Left kidney (tissue), 8 donors: ENCODE measurements at places on chromosomes 3 and 15. TPM values are rescaled to one million over a fixed set of nuclear protein-coding genes. Genes with fewer than 3 reads are reported as not detected.

DNA sequence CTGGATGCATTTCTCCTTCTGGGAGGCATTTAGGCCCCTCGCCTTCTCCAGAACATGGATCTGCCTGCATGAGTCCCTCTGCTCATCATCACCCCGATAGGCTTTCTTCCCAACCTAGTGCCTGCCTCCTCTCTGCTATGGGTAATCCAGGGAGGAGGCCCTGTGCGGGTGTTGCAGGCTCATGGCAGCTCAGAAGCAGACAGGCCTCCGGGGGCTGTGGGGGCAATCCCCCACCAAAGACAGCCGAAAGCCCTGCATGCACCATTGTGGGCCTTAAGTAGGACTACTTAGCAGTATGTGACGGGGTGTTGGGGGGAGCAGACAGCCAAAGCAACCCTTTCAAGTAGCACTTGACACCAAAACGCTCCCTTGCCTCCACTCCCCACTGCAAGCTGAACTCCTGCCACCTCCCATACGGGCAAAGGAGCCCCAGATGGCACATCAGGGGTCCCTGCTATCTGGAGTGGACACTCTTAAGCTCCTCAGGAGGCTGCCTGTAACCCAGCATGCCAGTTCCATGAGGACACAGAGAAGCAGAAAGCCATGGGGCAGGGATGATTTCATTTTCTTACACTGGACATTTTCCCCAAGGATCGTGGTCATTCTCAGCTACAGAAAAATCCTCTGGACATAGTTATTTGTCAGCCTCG lies 98.8 kb upstream of the HACD2 start:
- no peak for DNase-seq

GRCh38 chr3:145177828-145178227 lies 983.2 kb downstream of the PLOD2 start:
- DNase-seq = no peak

GRCh38 chr3:19598870-19599269 lies 335.1 kb downstream of the EFHB start:
- DNase-seq = no peak

- no peak for DNase-seq
These were observed 235.1 kb downstream of the CD47 start for GRCh38 chr3:107855710-107856109.

GRCh38 chr3:108505811-108506210 lies 4.6 kb downstream of the MYH15 start:
- DNase-seq = no peak

DNA sequence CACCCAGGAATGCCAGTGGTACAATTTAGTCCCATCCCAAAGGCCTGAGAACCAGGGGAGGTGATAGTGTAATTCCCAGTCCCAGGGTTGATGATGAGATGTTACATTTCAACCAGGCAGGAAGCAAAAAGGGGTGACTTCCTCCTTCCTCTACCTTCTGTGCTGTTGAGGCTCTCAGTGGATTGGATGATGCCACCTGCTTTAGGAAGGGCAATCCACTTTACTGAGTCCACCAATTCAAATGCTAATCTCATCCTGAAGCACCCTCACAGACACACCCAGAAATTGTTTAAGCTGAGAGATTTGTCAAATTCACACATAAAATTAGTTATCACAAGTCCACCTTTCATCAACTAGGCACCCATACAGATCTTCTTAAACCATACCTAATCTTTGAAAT lies 418.5 kb upstream of the GOLIM4 start:
- DNase-seq = no peak

The AADACL2 gene
- polyA plus RNA-seq = not detected

The SUCNR1 gene
- polyA plus RNA-seq = 8.0 TPM

DNA sequence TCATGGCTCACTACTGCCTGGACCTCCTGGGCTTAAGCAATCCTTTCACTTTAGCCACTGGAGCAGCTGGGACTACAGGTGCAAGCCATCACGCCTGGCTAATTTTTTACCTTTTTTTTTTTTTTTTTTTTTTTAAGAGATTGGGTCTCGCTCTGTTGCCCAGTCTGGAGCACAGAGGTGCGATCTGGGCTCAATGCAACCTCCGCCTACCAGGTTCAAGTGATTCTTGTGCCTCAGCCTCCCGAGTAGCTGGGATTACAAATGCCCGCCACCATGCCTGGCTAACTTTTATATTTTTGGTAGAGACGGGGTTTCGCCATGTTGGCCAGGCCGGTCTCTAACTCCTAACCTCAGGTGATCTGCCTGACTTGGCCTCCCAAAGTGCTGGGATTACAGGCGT lies 50.7 kb upstream of the MELTF start:
- DNase-seq = no peak

DNA sequence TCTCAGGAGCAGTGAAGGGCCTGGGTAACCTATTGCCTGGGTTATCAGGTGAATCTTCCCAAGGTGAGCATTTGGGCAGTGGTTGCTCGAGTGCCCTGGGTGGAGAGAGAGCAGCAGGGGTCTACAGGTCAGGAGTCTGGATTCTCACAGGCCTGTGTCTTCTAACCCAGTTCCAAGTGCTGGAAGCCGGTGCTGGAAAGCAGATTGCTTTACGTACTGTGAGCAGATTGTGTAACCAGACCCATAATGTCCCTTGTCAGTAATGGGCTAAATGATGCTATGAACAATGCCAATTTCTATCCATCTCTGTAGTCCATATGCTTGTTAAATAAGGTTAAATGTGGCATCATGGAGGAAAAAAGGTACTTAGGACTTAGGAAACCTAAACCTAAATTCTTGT lies 106.5 kb downstream of the TPRG1 start:
- DNase-seq = no peak

GRCh38 chr3:111751961-111752360 lies 107.1 kb upstream of the PHLDB2 start:
- DNase-seq = no peak

GRCh38 chr3:183377307-183377959 lies 51.0 kb downstream of the MCF2L2 start:
- DNase-seq = no peak

The SLC9A9 gene
- polyA plus RNA-seq = 5.9 TPM

GRCh38 chr3:170848292-170848917 lies 21.6 kb downstream of the RPL22L1 start:
- DNase-seq = no peak

The IGF2BP2 gene
- 129 TPM for polyA plus RNA-seq

The PARP15 gene
- polyA plus RNA-seq = 0.45 TPM

The LTF gene
- 1.7 TPM for polyA plus RNA-seq

GRCh38 chr15:79463043-79463780 lies 31.1 kb downstream of the MINAR1 start:
- DNase-seq = no peak

- no peak for DNase-seq
These were observed 9.9 kb upstream of the NUDT16 start for GRCh38 chr3:131371688-131372066.

DNA sequence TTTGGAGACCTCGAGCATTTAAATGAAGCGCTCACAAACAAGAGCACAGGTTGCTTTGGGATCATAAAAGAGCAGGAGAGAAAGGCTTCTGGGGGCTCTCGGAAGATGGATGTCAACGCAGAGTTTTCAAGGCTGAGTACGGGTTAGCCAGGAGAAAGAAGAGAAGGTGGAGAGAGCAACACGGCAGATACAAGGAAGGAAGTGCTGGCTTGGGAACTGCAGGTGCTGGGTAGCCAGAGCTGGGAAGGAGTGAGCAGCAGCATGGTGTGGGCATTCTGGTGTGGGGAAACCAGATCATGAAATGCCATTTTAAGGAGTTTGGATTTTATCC lies 580 bp upstream of the RUBCN start:
- no peak for DNase-seq

DNA sequence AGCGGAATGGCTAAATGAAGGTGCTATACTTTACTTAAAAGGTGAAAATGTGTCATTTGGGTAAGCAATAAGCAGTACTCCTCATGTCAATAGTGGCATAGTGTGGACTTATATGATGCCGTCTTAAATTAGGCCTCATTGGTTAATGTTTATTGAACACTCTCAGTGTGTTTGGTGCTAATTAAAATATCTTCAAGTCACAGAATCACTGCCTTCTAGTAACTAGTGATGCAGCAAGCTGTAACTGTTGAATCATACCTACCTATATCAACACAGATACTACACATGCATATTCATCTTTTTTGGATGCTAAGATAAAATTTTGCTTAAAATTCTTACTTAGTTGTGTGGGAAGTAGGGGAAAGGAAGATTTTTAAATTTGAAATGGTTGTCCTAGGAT lies 30.7 kb downstream of the ARHGAP31 start:
- DNase-seq = no peak

- no peak for DNase-seq
These were observed 177.5 kb downstream of the RORA start for GRCh38 chr15:61051569-61052031.

DNA sequence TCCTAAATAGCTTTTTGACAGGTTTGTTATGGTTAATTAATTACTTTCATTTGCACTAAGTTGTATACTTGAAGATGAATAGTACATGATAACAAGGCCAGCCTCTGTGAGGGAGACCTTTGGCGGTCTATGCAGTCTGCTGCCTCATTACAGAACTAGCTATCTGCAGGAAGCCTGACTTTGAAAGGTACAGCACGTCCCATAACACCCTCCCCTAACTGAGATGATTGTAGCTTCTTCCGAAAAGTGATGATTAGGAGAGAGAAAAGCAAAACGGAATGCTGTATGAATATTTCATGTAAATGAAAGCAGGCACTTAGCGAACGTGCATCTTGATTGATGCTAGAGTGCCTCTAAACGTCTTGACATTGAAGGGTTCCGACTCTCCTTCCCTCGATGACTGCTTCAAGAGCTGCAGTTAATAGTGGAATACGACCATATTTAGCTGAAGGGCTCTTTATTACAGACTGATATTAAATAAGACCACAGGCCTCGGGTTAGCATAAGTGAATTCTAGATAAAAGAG lies 116.2 kb upstream of the TMCO5A start:
- DNase-seq = no peak

- no peak for DNase-seq
These were observed 2.3 kb downstream of the OCA2 start for GRCh38 chr15:28096670-28097431.

GRCh38 chr3:72043204-72044133 lies 258.5 kb upstream of the PROK2 start:
- no peak for DNase-seq

DNA sequence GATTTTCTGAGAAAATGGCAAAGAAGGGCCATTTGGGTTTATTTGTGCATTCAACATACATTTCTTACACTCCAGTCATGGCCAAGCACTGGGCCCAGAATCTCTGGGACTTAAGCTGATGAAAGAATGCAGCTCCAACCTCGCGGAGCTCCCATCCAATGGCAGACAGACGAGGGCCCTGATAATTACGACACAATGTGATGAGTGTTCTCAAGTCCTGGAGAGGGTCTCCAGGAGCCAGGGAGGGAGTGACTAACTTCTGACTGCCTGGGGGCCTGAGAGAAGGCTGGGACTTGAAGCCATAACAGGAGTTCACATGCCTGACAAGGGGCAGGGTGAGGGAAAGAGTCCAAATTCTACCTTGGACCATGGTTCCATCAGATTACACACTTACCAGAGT lies 42.6 kb upstream of the BNC1 start:
- DNase-seq = no peak

The CHRM5 gene
- 0.35 TPM for polyA plus RNA-seq

DNA sequence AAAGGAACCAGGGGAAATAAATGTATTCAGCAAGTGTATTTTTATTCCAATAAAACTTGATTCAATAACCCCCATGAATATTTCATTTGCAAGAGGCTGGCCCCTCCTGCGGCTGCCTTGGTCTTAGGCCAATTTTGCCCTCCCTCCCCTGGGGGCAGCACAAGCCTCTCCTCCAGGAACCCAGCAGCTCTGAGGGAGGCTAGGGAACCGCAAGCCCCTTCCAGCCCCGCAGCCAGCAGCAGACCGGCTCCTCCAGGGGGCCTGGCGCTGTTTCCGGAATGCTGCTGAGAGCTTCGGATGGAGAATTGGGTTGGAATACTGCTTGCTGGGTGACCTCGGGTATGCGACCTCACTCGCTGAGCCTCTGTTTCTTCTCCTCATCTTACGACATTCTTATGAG lies 150.1 kb downstream of the RAB11A start:
- no peak for DNase-seq
